NCI-H446 treated with DMSO at 0.1 percent for 48 hours (cell line): ENCODE measurements at places on chromosomes 7 and 10.

DNA sequence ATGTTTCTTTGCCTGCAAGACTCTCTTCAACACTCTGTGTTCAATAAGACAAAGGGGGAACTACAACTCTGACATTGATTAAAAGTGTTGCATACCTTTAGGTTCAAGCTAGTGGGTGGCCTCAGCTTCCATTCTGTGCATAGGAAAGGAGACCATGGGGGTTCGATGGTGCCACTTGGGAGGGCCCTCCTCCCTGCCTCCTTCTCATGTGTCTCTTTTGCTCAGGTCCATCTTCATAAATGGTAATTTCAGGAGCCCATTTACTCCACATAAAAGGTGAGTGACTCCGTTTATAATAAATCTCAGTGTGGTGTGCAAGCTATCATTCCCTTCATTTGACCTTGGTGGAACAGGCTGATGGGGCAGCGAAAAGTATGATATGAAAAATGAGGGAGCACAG is 285.1 kb downstream of the LRMDA start:
- no peak for DNase-seq

- no peak for DNase-seq
Measured at GRCh38 chr7:85230623-85231022, 43.8 kb upstream of the SEMA3D start.

- peak; percentile 16 for DNase-seq
Measured at GRCh38 chr7:94698275-94698674, 42.3 kb upstream of the SGCE start.

DNA sequence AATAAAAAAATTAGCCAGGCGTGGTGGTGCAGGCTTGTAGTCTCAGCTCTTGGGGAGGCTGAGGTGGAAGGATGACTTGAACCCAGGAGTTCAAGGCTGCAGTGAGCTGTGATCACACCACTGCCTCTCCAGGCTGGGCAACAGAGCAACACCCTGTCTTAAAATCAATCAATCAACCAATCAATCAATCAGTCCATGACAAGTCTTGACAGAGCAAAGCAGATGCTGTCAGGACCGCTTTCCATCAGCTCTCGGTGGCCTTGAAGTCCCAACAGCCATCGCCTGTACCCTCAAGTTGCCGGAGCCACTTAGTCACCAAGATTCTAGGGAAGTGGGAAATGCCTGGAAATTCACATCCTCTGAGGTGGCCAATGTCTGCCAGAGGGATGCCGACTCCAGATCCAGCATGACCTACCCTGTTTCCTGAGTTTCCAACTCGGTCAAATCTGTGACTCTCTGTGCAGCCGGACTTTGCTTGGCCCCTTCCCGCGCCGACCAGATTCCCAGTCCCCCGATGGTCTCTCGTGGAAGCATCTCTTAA is 871 bp upstream of the CCL24 start:
- DNase-seq: no peak

DNA sequence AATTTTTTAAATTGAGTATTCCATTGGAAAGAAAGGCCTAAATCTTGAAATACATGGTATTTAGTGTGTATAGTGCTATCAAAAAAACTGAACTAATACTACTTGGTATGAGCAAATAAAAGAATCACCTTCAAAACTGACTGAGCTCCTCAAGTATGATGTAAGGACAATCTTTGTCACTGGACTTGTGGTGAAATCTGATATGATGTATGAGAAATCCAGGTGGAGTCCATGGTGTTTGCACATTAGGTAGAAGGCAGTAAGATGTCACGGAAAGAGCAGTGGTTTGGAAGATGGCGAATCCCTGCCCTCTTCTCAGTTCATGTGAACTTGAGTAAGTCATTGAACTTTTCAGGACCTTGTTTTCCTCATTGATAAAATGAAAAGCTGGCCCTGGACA is 62.1 kb upstream of the COL1A2 start:
- DNase-seq: no peak

- no peak for DNase-seq
Measured at GRCh38 chr10:34762603-34763299, 52.3 kb downstream of the PARD3 start.

DNA sequence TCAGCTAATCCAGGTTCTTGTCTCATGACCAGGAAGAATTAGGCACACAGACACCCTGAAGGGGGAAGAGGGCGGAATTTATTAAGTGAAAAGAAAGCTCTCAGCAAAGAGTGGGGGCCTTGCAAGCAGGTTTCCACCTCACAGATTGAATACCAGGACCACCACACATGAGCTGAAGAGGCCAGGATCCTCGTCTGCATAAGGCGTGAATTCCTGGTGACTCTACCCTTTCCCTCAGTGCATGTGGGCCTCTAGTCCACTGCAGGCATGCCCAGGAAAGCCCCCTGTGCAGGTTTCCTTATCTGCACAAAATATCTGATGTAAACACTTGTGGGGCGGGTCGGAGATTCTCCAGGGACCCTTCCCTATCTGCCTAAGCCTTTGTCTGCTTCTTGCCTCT is 782.1 kb upstream of the LRRN3 start:
- no peak for DNase-seq

DNA sequence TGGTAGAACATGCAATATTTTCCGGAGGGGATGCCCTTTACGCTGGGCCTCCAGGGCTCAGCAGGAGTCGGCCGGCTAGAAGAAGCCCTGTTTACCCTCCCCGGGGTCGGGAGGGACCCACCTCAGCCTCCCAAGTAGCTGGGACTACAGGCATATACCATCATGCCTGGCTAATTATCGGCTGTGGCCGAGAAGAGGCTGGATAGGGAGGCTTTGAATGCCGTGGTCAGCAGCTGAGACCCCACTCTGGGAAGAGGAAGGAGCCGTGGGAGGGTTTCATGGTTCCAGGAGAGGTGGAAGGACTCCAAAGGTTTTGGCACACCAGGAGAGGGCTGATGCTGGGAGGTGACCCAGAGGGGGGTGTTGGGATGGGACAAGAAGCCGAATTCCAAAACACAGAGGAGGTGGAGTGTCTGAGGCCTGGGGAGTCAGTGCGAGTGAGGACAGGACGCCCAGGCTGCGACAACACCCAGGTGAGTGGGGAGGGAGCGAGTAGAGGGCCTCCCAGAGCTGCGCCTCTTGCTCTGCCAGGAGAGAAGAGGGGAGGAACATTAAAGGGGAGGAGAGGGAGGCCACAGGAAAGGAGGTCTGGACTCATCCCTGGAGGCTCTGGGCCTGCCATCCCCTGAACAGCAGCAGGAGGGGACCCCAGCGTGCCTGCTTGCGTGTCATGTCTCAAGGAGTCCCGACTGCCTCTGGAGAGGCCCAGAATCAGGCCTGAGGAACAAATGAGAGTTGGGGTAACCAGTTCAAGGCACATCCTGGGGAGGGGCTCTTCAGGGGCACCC is 19.6 kb downstream of the GRID2IP start:
- DNase-seq: no peak

- DNase-seq: peak; percentile 54
Measured at GRCh38 chr7:1735262-1735661, 65.2 kb downstream of the ELFN1 start.

DNA sequence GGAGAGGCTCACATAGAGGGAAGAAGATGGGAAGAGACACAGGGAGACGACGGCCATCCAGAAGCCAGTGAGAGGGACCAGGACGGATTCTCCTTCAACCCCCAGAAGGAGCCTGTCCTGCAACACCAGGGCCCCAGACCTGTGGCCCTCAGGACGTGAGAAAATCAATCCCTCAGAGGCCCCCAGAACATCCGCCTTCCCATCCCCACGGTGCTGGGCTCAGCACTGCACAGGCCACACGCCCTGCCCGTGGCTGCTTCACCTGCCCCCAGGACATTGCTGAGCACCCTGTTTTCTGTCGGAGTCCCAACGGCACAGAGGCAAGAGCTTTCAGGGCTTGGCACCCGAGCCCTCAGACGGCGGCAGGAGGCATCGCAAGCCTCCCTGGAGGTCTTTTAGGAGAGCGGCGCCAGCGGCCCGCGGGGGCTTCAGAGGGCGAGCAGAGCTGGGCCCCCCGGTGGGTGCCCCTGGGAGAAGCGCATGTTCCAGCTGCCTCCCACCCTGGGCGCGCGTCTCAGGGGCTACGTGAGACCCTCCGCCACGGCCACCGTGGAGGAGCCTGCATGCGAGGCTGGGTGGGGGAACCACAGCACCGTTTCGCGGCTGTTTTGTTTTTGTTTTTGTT is 42.8 kb downstream of the PDGFA start:
- DNase-seq: no peak

DNA sequence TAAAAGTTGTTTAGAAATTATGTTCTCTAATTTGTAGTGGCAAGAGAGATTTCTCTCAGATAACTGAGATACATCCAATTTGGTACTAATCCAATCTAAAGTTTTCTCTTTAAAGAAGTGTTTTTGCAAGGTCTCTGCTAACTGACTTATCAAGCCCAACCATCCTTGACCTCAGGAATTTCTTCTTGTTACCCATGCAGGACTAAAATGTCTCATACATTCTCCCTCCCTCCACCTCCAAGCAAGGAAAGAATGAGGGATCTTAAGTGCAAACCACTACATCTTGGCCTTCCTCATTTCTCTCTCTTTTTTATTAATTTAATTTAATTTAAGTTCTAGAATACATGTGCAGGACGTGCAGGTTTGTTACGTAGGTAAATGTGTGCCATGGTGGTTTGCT is 12.8 kb downstream of the NRAP start:
- DNase-seq: no peak

DNA sequence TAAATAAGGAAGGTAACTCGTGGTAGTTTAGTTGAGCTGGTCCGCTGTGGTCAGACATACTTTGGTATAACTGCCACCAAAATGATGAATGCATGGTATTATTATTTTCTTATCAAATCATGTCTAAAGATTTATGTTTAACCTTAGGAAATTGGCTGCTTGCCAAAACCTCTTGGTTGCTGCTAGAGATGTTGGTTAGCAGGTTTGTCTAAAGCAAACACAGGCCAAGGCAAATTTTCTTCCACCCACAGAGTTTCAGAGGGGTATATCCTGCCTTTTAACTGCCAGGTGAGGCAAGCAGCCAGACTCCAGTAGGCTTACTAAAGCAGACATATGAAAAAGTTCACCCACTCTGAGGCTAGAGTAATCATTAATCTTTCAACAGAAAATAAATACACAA is 101.4 kb downstream of the SEMA3E start:
- DNase-seq: peak; percentile 46

GRCh38 chr10:94092848-94093247 is 99.1 kb downstream of the PLCE1 start:
- no peak for DNase-seq

GRCh38 chr7:86908948-86909347 is 150.5 kb downstream of the ELAPOR2 start:
- no peak for DNase-seq

DNA sequence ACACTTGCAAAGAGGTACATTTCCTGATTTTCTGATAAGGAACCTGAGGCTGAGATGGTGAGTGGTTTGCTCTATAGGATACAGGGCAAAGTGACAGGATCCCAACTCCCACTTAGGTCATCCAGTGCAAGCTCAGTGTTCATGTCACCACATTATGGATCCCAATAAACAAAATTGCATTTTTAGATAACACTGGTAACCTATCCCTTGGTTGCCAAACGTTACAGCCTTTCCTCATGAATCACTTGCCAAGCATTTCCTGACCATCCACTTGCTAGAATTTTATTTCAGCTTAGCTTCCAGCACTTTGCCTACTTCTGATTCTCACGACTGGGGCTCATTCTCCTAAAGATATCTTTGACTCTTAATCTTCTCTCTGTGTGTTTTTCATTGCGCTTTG is 131.4 kb upstream of the ODAD2 start:
- DNase-seq: no peak

DNA sequence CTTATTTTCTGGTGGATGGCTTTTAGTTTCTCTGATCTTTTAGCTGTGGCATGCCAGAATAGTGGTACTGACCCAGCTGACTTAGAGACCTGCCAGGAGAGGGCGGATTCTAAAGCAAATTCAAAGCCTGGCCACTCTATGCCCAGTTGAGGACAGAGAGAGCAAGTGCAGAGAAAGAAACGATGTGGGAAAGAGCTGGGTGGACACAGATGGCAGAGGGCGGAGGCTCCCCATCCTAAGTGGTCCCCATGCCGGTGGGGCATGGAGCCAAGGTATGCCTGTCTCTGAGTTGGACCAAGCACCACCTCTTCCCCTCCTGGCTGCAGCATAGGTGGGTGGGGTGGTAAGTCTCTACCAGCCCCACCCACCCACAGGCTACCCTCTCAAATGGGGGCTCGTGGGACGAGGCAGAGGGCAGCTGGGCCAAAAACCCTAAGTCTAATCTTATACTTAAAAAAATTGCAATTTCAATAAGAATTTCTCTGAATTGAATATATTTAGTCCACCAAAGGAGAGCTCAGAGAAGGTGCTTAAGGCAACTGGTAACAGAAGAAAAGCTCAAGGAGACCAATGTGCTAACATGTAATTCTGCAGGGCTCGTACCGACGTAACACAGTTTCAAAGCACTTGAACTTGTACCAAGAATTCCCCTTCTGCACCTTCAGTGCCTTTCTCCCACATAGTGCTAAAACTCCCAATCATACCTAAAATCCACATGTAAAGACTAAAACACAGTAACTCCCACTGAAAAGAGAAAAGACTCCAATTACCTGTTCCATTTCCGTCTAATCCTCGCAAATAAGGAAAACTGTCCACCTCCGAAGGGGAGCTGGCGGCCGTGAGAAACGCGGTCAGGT is 85.7 kb upstream of the NMT2 start:
- no peak for DNase-seq

DNA sequence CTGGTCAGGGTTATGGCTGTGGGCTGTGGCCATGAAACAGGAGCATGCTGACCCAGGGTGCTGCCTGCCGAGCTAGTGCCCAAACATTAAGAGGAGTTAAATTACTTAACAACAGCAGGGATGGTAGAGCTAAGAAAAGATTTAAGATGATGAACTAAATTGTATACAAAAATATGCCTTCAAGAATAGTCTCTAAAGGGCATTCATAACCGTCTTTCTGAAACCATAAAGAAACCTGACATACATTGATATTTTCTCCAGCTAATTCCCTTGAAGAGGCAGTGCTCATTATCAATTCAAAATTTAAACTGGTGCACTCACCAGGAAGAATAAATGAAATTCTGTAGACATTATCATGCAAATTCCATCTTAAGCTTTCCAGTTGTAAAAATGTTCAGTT is 265.8 kb upstream of the TAC1 start:
- no peak for DNase-seq

- DNase-seq: no peak
Measured at GRCh38 chr7:71521506-71521905, 389.6 kb downstream of the GALNT17 start.
